ENCODE measurements at places on chromosomes 16 and 17.

DNA sequence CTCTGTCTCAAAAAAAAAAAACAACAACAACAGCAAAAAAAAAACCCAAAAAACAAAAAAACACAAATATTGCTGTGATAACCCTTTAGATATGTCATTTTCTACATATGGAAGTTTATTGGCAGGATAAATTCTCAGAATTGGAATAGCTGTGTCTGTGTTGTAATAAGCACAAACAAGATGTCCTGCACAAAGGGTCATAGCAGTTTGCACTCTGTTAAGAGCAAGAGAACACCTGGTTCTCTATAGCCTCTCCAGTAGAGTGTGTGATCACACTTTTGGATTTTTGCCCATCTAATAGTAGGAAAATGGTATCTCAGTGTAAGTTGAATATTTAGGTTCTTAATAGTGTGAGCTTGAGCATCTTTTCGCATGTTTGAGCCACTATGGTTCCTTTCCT, 60.4 kb downstream of the USP43 start:
- DNase-seq, result no peak

- peak; percentile 26 for DNase-seq
These were observed 579.6 kb upstream of the CDH5 start for GRCh38 chr16:65786916-65787315.

DNA sequence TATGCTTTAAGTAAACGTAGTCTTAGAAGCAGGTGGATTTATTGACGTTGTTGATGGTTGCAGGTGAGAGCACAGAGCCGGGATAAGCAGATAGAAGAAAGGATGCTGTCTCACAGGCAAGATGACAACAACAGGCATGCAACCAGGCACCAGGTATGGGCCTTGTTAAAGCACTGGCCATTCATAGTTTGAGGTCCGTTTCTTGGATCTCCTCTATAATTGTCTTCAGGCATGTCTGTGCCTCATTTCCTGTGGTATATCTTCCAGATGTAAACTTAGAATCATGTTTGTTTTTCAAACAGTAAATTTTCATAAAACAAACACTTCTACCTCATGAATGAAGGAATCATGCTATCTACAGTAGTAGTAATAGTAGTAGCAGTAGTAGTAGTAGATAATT, 20.6 kb downstream of the KAT7 start:
- DNase-seq, result no peak

GRCh38 chr17:81099888-81100287, 64.9 kb downstream of the BAIAP2 start:
- no peak for DNase-seq

DNA sequence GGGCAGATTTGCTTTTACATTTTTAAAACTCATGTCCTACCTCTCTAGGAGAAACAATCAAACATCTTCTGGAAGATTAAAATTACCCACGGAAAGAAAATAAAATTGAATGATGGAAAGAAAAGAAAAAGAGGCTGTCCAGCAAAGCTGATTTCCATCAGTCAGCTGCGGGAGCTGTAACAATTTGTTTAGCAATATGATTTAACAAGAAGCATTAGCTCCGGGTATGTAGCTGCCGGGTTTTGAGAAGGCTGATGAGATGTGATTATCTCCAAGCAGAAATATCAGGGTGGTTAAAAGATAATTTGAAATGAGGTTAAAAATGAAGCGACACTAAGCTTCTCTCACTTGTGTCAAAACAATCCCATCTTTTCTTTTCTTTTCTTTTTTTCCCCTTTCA, 608.9 kb upstream of the SALL1 start:
- DNase-seq, result no peak

GRCh38 chr17:62674841-62675240, 47.4 kb downstream of the MRC2 start:
- DNase-seq, result no peak

GRCh38 chr17:34436607-34437006, 73.6 kb upstream of the CCL1 start:
- no peak for DNase-seq

GRCh38 chr16:10245002-10245401, 62.8 kb upstream of the GRIN2A start:
- DNase-seq, result no peak

DNA sequence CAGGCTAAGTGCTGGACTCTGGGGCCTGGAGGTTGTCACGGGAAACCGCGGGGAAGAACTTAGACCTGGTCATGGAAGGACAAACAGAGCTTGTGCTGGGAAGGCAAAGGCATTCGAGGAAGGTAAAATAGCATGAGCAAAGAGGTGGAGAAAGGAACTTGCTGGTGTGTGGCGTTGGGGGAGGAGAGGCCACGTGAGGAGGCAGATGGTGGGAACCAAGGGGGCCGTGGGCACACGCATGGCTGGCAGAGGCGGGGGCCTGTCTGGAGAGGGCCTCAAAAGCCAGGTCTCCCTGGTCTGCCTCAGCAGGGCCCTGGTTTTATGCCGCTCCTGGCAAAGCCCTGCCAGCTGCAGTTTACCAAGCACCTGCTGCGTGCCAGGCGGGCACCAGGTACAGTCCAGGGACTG, 15.3 kb downstream of the CORO7 start:
- no peak for DNase-seq

All from right lung (tissue), 10 donors.